EH (cell line): ENCODE measurements at places on chromosomes 5 and 9.

DNA sequence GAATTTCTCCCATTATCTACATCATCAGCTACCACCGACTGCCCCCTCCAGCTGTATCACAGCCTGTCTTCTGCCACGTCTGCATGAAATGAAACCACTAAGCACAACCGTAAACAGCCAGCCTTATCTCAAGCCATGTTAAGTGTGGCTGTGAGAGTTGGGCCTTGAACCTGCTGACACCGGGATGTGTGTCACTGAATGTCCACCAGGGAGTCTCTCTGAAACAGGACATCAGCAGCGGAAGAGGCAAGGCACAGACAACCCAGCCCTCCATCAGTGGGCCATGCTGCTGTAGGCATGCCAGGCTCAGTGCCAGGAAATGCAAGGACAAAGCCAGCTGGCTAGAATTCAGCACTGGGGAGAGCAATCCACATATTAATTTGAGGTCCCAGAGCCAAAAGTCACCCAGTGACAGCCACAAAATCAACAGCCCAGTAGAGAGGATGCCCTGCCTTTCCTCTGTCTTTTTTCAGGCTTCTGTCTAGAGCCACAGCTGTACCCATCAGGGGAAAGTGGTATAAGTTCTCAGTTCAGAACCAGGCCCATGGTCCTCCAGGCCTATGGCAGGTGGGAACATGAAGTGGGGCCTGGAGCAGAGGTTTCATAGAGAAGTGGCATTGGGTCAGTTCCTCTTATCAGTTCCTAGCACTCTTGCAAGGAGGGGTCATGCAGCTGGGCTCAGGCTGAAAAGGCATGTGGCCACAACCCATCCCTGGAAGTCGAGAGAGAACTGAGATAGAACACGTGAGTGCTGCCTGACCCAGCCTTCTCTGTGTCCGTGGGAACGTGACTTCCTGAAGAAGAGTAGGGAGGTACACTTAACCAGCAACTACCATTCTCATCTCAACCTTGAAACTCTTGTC, 199.4 kb downstream of the ESM1 start:
- peak; percentile 65 for DNase-seq

- DNase-seq = peak; percentile 62
Observed at GRCh38 chr5:108430931-108431608, 49.2 kb upstream of the FBXL17 start.

DNA sequence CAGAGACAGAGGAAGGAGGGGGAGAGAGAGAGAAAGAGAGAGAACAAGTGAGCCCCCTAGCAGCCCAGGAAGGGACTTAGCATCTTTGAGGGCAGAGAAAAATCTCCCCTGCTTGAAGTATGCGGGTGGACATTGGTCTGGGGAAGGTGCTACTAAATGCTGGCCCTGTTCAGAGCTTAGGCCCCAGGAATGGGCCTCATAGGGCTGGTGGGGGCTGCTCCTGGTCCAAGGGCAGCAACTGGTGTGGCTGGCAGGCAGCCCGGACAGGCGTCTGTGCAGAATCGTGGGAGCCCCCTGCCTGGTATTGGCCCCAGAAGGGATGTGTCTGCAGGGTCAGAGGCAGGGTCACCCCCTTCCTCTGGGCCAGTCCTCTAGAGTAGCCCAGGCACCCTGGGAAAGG, 47.8 kb upstream of the SUSD3 start:
- DNase-seq = no peak

DNA sequence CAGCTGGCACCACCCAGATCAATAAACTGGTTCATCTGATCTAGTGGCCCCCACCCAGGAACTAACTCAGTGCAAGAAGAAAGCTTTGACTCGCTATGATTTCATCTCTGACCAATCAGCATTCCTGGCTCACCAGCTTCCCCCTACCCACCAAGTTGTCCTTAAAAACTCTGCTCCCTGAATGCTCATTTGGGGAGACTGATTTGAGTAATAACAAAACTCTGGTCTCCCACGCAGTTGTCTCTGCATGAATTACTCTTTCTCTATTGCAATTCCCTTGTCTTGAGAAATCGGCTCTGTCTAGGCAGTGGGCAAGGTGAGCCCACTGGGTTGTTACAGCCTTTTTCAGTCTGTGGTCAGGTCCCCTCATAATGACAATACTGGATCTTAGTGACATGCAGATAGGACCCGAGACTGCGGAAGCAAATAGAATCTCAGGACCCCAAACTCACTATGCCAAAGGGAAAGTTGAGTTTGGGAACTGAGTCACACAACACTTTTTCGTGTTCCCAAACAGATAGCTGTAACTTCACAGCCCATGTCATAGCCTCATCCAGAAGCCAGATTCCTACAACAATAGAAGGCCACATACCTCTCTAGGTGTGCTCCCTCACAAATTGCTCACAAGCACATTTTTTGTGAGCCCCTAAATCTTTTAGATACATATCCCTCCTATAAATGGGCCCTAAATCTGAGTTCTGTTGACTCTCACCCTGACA, 175.2 kb upstream of the RAI14 start:
- no peak for DNase-seq

DNA sequence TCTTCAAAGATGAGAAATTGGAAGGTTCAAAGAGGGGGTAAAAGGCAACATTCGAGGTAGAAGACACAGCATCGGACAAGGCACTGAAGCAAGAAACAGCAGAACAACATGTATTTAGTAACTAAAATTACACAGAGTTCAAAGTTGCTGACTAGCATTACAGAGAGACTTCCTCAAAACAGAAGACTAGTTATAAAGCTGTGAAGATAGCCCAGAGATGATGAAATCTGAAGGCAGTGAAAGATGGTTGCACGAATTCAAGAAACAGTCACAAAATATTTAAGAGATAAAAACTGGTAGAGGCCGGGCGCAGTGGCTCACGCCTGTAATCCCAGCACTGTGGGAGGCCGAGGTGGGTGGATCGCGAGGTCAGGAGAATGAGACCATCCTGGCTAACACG, 16.3 kb downstream of the MAPKAP1 start:
- no peak for DNase-seq
